Colonic mucosa (tissue), 4 donors: ENCODE measurements at places on chromosomes 11 and 22.
A peak's percentile ranks its signal among the peaks of the same experiment; 100 is the strongest.

- DNase-seq = no peak
These were observed 4.9 kb upstream of the TMEM132A start for GRCh38 chr11:60919320-60919719.

- peak; percentile 44 for DNase-seq
These were observed 16.1 kb downstream of the NCAPD3 start for GRCh38 chr11:134207538-134208239.

DNA sequence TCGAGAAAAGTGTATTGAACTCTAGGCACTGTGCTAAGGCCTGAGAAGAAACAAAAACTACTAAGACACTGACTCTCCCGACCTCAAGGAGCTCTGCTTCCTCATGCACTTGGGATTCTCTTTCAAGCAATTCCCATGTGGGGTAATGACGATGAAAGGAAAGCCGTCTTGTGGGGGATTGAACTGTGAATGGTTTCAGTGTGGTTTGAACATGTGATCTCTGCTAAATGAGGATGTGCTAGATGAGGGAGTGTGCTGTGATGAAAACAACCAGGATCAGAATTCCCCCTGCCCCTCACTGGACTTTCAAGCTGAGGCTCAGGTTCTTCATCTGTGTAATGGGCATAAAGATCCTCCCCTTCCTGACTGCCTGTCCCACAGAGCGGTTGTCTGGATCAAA lies 74.9 kb downstream of the DEPDC5 start:
- DNase-seq = no peak

- DNase-seq = no peak
These were observed 15.2 kb upstream of the FCHSD2 start for GRCh38 chr11:73157101-73158010.
